ENCODE measurements at places on chromosomes 2 and 18.

DNA sequence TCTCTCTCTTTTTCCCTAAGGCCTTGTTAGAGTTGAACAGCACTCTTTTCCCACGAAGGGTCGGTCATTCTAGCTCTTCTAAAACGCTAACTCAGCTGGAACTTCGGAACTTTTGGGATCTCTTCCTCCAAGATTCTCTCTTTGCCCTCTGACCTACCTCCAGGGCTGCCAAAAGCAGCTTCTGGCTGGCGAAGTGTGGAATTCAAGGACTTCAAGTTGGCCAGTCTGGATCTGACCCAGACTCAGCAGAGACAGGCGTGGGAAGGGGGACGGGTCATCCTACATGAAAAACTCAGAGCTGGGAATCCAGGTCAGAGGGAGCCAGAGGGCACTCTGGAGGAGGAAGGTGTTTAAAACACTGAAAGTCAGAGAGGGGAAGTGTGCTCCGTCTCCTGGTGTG, 305.5 kb upstream of the HDAC4 start:
- no peak for DNase-seq

DNA sequence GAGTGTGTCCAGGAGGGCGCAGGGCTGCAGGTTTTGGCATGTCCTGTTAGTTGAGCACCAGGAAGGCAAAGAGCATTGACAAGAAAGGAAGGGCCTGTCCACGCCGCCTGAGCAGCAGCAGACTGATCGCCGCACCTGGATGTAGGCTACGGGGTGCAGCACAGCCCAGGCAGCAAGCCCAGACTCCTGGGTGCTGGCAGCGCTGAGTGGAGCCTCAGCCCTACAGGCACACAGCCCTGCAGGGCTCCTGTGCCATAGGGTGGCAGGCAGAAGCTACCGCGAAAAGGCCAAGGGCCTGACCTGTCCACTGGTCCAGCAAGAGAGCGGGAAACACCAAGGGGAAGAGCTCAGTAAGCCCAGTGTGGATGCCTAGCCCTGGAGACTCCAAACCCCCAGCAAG, 198.0 kb downstream of the HDAC4 start:
- DNase-seq: no peak

- no peak for DNase-seq
Observed at GRCh38 chr2:238852206-238852869, 4.5 kb downstream of the TWIST2 start.

GRCh38 chr2:231940795-231941194, 14.6 kb upstream of the NPPC start:
- no peak for DNase-seq

DNA sequence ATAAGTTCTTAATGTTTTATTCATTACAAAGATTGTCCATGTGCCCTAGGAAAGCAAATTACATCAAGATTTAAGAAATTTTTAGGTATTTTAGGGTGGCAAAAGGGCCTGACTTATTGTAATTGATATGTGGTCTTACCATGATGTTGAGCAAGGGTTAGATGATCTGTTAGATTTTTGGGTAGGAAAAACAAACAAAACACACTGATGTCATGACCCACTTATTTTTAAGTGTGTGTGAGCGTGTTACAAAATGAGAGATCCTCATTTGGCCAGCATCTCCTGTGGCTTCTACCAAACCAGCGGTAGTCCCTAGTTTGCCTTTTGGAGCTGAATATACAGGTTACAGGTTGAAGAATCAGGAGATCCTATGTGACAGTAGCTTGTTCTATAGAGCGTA, 89.8 kb upstream of the ITGB6 start:
- DNase-seq: no peak

DNA sequence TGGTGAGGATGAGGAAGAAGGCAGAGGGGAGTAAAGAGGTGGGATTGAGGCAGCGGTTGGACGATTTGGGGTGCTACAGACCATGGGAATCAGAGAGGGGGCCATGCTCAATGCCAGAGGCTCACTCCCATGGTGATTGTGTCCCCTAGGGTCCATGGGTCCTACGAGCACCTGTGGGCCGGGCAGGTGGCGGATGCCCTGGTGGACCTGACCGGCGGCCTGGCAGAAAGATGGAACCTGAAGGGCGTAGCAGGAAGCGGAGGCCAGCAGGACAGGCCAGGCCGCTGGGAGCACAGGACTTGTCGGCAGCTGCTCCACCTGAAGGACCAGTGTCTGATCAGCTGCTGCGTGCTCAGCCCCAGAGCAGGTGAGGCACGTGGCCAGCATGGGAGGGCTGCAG, 5.2 kb downstream of the CAPN10 start:
- no peak for DNase-seq

GRCh38 chr2:189076120-189076519, 101.9 kb downstream of the COL3A1 start:
- DNase-seq: no peak

GRCh38 chr2:224427471-224427870, 25.6 kb upstream of the FAM124B start:
- DNase-seq: no peak

DNA sequence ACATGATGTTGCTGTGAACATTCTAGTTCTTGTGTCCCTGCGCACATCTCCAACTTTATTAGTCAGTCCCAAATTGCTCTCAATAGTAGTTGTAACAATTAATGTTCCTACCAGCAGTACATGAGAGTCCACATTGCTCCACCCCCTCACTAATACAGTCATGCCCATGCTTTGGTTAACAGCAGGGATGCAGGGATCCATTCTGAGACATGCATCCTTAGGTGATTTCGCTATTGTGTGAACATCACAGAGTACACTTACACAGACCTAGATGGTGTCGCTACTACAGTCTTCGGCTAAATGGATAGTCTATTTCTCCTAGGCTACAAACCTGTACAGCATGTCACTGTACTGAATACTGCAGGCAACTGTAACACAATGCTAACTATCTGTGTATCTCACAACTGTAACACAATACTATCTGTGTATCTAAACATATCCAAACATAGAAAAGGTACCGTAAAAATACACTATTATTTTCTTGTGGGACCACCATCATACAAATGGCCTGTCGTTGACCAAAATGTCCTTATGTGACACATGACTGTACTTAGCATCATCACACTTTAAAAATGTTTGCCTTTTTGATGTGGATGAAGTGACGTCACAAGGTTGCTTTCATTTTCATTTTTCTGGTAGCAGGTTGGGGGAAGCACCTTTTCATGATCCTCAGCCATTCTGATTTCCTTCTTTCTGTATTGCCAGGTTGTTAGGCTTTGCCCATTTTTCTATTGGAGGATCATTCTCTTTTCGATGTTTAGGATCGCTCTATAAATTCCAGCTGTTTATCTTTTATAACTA, 82.9 kb upstream of the RNF152 start:
- no peak for DNase-seq

GRCh38 chr2:187461294-187462261, 13.5 kb upstream of the CALCRL start:
- no peak for DNase-seq

DNA sequence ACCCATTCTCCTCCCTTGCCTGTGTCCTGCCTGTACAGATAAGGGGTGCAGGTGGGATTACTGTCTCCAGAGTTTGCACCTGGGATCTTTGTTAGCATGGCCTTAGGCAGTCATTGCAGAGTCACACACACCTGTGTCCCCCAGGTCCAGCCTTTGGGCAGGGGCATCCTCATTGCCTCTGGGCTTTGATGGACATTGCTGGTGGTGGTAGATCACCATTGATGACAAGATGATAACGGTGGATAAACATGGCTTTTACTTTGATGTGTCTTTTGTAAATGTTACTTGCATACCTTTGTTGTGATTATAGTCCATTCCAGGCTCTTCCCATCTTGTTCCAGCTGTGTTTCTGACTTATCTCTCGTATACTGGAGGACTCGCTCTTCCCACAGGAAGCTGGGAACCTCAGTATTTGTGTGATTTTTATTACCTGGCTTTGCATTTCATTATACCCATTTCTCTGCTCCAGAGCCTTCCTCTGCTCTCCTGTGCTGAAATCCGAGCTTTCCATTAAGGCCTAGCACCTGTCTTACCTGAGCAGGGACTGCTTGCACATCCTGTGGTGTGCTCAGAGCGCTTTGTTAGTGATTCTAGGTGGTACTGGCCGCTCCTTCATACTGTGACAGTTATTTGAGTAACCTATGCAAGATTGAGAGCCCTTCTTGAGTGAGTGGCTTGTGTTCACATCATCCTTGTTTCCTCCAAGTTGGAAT, 79.2 kb downstream of the PTPRM start:
- DNase-seq: no peak

- no peak for DNase-seq
Observed at GRCh38 chr2:178066890-178067669, 5.5 kb downstream of the PDE11A start.

DNA sequence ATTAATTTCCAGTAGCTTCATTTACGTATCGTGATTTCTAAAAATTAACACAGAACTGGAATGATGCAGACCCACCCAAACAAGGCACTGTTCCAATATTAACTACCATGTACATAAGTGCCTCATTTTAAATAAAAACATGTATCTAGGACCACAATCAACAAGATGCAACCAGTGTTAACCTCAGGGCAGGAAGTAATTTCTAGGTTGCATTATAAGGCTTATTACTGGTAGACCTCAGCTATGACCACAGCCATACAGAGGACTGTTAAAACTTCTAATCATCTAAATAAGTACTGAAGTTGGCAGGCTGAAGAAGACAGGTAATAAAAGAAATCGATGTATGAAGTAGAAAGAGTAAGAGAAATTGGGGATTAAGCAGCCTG, 262.9 kb downstream of the HDAC4 start:
- DNase-seq: no peak

Data from transverse colon (tissue), 4 donors.